ENCODE measurements at places on chromosomes 11 and 22.
A peak's percentile ranks its signal among the peaks of the same experiment; 100 is the strongest.

DNA sequence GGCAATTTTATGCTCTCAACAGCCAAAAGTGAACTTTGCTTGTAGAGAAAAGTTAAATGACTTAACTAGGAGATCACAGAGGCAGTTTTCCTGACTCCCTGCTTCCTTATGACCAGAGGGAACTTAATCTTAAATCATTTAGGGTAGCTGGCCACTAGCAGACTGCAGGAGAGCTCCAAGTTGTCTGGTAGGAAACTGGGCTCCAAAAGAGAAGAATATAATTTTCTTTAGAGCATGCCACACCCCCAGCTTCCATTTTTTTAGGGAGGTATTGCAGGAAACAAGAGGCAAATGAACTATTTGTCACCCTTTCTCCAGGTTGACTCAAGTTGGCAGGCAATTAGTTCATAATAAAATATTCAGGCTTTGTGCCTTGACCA lies 2.6 kb downstream of the METTL15 start:
- no peak for DNase-seq

DNA sequence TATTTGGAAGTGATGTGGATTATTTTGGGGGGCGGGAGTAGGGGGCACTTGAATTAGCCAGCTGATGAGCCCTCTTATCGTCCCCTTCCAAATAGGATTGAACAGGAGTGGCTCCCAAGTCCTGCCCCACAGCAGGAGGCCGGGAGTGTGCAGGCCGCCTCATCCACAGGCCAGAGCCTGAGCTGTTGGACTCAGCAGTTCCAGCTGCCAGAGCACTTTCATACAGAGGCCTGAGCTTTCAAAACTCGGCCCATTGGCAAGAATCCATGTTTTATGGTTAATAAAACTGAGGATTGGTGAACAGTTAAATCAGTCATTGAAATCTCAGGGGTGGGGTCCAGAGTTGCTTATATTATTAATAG lies 9.6 kb downstream of the FAM118A start:
- DNase-seq, result no peak

DNA sequence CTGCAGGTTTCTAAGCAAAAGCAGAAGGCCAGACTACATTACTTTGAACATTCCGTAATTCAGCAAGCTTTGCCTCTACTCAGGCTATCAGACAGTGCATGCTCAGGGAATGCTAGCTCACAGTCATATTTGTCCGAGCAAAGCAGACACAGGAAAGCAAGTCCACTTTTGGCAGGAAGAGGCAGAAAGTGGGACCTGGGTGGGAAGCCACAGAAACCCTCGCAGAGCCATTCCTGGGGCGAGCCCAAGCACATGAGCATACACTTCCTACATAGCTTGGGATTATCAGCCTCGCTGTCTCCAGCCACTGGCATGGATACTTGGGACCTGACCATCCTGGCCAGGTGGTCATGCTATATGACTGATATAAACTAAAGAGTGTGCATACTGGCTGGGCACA lies 113.3 kb downstream of the TRIM29 start:
- no peak for DNase-seq

DNA sequence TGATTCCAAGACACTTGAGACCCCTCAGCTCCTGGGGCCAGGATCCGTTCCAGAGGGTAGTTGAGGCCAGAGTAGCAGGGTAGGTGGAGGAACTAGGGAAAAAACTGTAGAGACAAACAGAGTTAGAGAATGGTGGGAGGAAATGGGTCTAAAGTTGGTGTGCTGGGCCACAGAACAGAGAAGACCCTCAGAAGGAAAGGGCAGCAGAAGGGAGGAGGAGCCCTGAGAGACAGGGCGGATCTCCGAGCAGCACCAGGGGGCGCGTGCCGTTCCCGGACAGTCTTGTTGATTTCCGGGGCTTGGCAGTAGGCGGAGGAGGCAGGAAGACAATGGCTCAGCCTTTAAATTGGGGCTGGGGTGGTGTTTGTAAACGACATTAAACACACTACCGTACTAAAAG lies 2.4 kb upstream of the CECR2 start:
- no peak for DNase-seq

DNA sequence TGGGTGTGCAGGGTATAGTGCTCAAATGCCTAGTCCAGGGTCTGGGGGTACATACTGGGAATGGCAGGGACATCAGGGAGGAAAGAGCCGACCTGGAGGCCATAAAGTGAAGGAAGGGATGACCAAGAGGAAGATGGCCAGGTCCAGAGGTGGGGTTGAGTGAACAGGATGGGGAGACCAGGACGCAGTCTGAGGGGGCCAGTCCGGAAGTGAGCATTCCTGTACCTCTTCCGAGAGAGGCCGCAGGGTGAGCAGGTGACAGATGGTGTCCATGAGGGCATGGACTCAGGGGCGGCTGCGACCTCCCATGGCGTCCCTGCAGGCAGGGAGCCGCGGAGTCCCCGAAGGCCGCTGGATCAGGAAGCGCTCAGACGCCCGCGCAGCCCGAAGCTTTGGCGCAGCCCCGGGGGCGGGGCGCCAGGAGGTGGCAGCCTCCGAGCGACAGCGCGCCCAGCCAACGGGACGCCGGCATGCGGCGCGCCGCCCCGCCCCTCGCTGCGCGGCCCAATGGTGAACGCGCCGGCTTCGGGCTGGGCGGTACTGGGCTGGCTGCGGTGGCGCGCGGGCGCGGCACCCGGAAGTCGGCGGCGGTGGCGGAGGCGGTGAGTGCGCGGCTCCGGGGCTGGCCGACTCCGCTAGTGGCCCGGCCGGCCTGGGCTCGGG lies at the start of gene TANGO2:
TSS of gene TANGO2 (plus strand) at position 578 of the 663 bp plus-strand sequence. CDS start 15,689 bp downstream, outside the sequence.
- peak; percentile 47 for DNase-seq

- no peak for DNase-seq
Measured at GRCh38 chr11:9090488-9091043, 833 bp downstream of the SCUBE2 start.

DNA sequence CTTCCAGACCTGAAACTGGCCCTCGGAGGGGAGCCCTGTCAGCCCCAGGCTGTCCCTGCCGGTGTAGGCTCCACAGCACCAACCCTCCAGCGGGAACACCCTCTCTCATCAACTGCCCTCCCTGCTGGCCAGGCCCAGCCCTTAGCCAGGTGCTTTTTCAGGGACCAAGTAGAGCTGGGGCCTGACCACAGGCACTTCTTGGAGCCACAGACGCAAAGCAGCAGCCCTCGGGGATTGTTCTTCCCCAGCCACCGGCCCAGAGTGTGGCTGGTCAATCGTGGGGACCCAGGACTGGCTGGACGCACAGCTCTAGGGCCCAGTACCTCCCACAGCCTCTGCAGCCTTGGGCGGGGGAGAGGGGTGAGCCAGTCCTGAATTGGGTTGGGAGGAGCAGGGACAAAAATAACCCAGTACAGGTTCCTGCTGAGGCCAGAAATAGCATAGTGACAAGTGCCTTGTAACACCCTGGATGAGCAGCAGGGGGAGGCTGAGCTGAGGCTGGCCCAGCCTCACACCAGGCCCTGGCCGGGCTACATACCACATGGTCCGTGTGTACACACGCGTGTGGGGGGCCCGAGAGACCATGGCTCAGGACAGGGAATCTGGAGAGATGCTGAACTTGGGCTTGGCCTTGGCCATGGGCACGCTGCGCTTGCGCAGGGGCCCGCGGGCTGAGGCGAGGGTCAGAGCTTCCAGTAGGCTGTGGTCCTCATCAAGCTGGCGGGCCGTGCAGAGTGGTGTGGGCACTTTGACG lies 2.0 kb downstream of the KCNJ11 start:
- no peak for DNase-seq

- DNase-seq, result no peak
Measured at GRCh38 chr11:70637186-70637800, 239.0 kb downstream of the CTTN start.

DNA sequence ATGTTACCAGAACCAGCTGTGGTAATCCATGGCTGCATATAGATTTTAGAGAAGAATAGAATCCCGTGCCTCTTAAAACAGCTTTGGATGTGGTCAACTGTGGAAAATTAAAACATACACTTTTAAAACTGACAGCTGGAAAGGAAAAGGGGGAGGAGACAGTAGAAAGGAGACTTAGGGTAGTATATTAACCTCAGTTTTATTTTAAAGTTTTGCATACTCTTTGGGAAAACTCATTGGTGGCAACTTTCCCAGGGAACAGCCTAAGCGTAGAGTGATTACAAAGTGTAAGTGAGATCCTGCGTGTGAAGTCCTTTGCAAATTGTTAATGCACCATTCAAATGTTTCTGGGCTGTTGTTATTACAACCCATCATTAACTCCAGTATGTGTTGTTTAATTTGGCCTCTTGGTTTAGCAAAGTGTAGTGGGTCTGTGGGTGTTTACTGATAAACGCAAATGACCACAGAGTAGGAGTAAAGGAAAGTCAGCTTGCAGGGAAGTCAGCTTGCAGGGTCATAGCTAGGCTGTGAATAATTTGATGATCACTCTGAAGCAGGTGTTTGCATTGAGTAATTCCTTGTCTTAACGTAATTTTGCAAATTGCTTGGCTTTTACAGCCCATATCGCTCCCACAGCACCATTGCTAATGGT lies 88.0 kb upstream of the DBX1 start:
- DNase-seq, result no peak

- no peak for DNase-seq
Measured at GRCh38 chr22:47849576-47849975, 1087.1 kb downstream of the TBC1D22A start.

DNA sequence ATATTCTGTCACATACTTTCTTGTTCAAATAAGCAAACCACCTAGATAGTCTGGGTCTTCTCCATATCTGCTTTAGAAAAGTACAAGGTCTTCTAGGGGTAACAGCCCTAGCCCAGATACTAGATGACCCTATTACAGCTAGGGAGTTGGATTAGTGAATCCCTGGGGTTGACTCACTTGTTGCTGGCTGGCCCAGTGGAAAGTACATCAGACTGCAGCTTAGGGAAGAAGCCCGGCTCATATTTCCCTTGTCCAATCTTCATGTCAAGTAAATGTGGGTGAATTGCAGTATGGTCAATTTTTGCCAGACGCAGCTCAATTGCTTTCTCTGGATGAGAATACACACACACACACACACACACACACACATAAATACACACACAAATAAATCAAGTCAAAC lies 79.1 kb upstream of the SCUBE2 start:
- no peak for DNase-seq

- DNase-seq, result no peak
Measured at GRCh38 chr11:40384991-40385390, 1074.5 kb downstream of the LRRC4C start.
